SK-N-DZ (cell line): ENCODE measurements at places on chromosomes 5 and 9.

DNA sequence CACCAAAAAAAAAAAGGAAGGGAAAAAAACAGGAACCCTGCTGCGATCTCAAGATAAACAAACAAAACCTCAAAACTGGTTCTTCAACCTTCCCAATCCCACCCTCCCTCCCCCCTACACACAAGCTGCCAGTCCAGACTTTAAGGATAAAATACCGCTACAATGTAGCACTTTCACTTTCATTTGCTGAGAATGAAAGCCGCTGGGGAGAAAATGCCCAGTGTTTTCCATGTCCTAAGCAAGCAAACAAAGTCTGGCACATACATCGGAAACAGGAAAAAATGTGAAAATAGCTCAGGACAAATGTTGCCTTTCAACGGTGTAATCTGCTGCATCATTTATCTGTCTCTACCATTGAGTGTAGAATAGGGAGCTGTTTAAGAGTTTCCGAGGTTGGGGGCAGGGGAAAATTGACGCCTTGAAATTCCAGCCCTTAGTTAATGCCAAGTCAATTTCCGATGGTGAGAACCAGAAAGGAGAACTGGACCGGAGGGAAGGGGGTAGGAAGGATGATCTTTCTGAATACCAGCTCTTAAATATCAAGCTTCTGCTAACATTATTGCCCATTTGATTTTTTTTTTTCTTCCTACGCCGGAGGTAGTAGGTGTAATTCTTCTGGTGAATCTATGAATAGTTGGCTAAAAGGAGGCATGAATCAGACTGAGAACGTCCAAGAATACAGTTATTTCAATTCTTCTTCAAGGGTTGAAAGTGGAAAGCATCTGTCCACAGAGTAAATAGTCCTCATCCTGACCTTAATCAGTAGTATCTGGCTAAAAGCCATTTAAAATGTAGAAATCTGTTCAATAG, 1.2 kb upstream of the ADAMTS6 start:
- DNase-seq, result peak; percentile 9

DNA sequence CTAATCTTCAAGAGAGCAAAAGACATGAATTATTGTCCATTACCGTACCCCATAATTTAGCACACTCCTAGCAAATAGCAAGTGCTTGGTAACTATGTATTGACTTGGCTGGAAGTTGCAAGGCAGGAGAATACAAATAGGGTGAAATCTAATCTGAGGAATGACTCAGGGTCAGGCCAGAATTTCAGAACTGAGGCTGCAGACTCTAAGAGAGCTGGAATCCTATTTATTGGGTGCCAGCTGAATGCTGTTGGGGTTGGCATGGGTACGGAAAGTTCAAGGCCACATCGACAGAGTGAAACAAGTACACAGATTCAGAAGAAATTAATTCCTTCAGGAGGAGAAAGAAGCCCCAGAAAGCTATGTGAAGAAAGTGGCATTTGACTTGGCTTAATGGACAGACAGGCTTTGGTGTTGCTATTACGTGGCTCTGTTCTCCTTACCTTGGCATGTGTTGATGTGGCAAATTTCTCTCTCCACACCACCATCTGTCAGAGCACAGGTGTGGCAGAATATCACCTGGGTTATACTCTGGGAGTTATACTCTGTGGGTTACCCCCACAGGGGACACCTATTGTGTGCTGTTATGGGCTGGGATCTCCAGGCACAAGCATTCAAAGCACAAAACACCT, 20.9 kb upstream of the ASTN2 start:
- no peak for DNase-seq

DNA sequence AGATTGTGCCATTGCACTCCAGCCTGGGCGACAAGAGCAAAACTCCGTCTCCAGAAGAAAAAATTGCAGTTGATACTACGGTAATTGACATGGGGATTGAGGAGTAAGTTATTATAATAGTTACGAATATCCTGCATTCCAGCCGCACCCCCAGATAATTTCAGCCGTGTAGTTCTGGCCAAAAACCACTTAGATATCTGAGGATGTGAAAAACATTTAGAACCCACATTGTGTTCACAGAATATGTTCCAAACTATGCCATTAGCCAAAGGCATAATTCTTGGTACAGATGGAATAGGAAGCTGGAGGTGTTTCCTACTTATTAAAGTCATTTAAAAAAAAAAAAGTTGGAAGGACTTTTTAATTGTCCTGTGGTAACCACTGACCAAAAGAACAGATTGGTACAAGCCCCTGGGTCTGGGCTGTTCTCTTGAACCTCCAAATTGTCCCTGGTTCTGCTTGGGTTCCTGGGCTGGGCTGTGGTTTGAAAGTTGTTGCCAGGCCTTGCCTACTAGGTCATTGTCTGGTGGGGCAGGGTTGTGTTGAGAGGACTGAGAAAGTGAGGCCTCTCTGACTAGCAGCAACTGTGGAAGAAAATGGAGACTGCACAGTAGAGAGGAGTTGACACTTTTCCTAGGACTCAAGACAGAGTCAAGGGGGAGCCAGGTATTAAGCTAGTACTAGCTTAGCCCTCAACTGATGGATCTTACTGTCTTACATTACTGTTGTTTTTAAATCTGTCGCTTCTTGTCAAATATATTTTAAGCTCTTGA, 198.8 kb downstream of the NR3C1 start:
- no peak for DNase-seq

- no peak for DNase-seq
These were observed 135.4 kb downstream of the GABRB2 start for GRCh38 chr5:161411156-161411555.

GRCh38 chr5:172769616-172770373, 1.2 kb downstream of the DUSP1 start:
- DNase-seq, result no peak

DNA sequence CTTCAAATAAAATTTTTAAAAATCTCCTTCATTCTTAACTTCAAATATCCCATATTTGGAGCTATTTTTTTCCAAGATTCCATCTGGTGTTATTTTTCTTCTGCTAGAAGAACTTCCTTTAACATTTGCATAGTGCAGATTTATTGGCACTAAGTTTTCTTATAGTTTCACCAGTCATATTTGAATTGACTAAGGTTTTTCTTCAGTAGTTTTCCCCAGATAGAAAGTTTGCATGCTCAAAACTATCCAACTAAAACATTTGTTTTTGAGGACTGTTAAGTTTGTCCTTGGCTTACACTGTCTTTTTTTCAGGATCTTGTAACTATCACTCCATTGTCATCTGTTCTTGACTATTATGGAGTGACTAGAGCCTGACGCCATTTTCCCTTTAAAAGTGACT, 606.7 kb downstream of the TAF11L14 start:
- no peak for DNase-seq

- DNase-seq, result no peak
These were observed 86.9 kb downstream of the ATG10 start for GRCh38 chr5:82058710-82059109.

DNA sequence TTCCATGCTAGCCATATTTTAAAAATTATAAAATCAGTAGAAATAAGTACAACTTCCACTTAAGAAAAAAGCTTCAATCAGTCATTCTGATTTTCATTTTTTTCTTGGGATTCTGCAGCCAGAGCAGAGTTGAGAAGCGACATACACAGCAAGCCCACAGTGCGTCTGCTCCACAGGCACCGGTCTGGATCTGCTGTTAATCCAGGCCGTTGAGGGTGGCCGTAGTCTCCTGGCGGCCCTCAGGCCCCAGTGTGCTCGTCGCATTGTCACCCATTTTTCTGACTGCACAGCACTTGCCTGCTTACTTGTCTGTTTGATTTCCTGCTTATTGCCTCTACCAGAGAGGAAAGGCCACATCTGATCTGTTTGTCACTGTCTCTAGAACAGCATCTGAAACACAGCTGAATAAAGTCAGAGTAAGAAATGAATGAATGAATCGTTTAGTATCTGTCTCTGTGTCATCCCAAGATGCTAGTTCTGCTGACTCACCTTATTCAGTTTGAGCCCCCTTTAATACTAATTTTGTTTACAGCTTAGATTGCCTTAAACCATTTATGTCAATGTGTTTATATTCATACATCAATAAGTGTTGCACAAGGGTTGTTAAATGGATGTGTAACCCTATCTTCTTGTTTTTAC, 11.6 kb upstream of the ASPN start:
- peak; percentile 21 for DNase-seq

DNA sequence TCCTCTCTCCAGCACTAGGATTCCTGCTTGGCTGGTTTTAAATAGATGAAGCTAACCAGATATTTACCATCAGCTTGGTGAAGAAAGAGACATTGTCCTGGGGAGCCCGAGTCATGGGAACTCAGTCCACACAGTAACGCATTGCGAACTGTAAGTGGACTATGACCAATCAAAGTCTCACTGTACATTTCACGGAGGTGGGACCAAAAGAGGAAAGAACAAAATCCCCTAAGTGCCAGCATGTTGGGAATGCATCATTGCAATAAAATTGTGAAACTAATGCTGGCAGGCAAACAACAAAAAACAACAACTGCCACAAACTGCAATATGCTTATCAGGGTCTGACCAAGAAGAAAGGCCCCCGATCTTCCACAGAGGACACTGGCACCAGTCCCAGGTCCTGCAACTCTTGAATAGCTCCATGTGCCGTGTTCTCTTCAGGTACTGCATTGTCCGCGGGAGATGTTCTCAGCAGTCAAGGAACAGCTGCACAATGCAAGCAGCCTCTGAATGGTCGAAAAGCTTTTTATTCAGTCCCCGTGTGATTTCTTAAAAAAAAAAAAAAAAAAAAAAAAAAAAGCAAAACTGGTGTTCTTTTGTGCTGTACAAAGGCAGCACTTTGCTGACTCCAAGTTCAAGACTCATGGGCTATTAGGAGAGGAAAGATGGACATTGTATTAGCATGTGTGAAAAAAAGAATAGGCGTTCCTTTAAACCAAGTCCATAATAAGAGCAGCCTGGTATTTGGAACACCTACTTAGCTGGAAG, 38.1 kb downstream of the SEMA6A start:
- no peak for DNase-seq
